T-helper 17 cell (primary cell): ENCODE measurements at places on chromosomes 1 and 21. TPM values are rescaled to one million over a fixed set of nuclear protein-coding genes. Genes with fewer than 3 reads are reported as not detected.

The NR1I3 gene
- not detected for total RNA-seq

The VHLL gene
- total RNA-seq, result not detected

The CHD5 gene
- 0.12 TPM for total RNA-seq

The FCRL6 gene
- 0.27 TPM for total RNA-seq

The TNFRSF4 gene
- 94.7 TPM for total RNA-seq

The CLCC1 gene
- 15.5 TPM for total RNA-seq

The BATF3 gene
- 0.20 TPM for total RNA-seq

The TFF3 gene
- not detected for total RNA-seq

The SLC25A34 gene
- total RNA-seq, result 1.5 TPM

The FNDC5 gene
- total RNA-seq, result not detected

The FAM43B gene
- total RNA-seq, result not detected

The WNT3A gene
- not detected for total RNA-seq

The NEGR1 gene
- total RNA-seq, result not detected

The GIPC2 gene
- total RNA-seq, result 0.17 TPM

The PIK3C2B gene
- 51.9 TPM for total RNA-seq

The MASP2 gene
- 0.18 TPM for total RNA-seq

The GJA5 gene
- not detected for total RNA-seq

The ASAP3 gene
- total RNA-seq, result 1.5 TPM

The RNU1-1 gene
- total RNA-seq, result 3,922 TPM

The ADSS2 gene
- 48.1 TPM for total RNA-seq

The AMPD1 gene
- not detected for total RNA-seq

The GSTM2 gene
- total RNA-seq, result 117 TPM

The LDLRAD1 gene
- not detected for total RNA-seq

The PLEKHN1 gene
- total RNA-seq, result 4.3 TPM

The PGD gene
- total RNA-seq, result 22.7 TPM

The COL9A2 gene
- 2.6 TPM for total RNA-seq

The GCSAML gene
- total RNA-seq, result 2.2 TPM

The MYOG gene
- not detected for total RNA-seq

The HMCN1 gene
- 0.05 TPM for total RNA-seq

The PLXNA2 gene
- 1.0 TPM for total RNA-seq

The WDR64 gene
- total RNA-seq, result 0.37 TPM

The CERS2 gene
- total RNA-seq, result 108 TPM

The LORICRIN gene
- not detected for total RNA-seq

The SPATA21 gene
- not detected for total RNA-seq

The SPATC1L gene
- 2.6 TPM for total RNA-seq

The FAM72C gene
- 0.30 TPM for total RNA-seq

The UBXN10 gene
- 0.81 TPM for total RNA-seq

The C1orf53 gene
- not detected for total RNA-seq

The EFNA1 gene
- total RNA-seq, result not detected

The MCOLN2 gene
- total RNA-seq, result 26.7 TPM

The C8A gene
- not detected for total RNA-seq

The OR2L5 gene
- total RNA-seq, result not detected

The LCE1D gene
- total RNA-seq, result not detected

The SPRR1B gene
- not detected for total RNA-seq

The C1orf94 gene
- not detected for total RNA-seq

The TPTE gene
- total RNA-seq, result not detected

The COL24A1 gene
- 3.3 TPM for total RNA-seq

The HES2 gene
- total RNA-seq, result not detected

The KCNC4 gene
- 12.2 TPM for total RNA-seq
